GM03348 (cell line): ENCODE measurements at places on chromosomes 3 and 15.

DNA sequence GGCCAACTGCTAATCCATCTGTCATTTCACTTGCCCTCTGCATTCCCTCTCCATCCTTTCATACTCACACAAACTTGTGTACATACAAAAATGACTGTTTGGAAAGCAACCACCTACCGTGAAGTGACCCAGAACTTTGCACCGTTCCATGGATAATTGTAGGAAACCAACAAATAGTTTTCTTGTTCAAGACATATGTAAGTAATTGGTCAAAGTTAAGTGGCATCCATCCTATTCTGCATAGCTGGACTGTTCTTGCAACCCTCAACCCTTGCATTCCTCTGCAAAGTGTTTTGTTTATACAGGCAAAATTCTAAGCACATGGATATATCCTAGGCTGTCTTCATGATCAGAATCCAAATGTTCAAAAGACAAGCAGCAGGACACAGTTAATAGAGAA, 592.5 kb downstream of the MECOM start:
- peak; percentile 52 for DNase-seq

GRCh38 chr15:68230157-68231100, 901 bp upstream of the CLN6 start:
- DNase-seq = no peak

DNA sequence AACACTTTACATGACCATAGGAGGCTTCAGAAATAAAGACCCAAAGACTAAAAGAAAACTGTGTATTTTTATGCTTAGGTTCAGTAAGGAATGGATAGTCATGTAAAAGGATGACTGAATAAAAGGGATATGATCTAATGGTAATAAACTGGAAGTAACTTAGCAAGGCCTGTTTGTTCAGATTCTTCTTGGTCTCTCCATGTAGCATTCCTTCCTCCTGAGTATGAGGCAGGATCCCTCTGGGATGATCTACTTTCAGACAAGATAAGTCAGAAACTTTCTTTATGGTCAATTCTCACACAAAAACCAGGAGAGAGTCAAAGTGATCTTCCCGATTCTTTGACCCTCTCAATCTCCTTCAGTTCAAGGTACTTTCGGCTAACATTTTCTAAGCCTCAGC, 340.8 kb upstream of the DCBLD2 start:
- peak; percentile 18 for DNase-seq

DNA sequence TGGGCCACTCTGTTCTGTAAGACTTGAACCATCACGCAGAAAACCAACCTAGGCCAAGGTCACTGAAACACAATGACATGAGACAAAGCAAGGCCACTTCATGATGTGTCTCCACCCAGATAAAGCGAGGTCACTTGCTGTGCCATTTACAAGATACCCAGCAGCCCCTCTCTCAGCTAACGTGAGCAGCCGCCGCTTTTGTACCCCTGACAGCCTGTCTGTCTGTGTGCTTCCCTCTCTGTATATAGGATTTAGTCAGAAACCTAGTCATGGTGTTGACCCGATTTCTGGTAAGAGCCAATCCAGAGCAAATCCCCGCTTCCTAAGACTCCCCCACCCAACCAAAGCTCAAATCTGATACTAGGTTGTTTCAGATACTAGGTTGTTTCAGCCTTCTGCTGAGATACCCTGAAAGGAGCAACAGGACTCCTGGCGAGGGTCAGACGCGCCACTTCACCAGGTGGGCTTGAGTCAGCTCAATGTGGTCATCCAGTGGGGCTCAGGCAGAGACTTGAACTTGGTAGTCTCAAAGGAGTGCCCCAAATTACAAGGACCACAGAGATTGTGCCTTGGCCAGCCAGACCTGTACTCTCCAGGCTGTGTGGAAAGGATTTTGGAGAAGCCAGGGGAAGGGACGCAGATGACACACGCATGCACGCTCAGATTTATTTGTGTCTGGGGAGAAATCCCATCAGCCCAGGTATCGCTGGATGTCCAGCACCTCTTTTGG, 3.1 kb upstream of the ZXDC start:
- no peak for DNase-seq

GRCh38 chr3:38031022-38031994, 1.9 kb upstream of the PLCD1 start:
- peak; percentile 79 for DNase-seq

GRCh38 chr15:82587805-82588204, 47.5 kb upstream of the RPS17 start:
- DNase-seq = no peak

- DNase-seq = no peak
Measured at GRCh38 chr3:61184956-61185355, 66.3 kb downstream of the FHIT start.

DNA sequence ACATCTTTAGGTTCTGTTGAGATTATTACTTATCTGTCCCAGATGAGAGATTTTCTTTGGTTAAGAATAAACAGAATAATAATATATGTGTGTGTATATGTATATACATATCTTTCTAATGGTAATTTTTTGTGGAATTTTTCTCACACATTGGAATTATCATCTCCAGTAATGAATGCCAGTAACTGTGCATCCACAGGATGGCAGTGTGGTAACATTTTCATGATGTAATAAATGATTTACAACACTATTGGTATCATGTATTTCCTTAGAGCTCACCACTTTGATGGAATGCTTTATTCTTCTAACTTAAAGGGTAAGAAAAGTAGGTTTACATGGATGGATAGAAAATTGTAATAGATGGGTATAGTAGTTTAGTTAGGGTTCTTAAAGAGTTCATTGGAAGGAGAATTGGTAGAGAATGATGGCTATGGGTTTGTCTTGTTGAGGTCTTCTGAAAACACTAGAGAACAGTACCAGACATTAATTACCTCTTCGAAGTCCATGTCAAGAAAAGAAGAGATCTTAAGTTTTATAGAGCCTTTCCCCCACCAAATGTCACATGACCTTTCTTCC, 78.1 kb downstream of the STT3B start:
- DNase-seq = peak; percentile 51

- no peak for DNase-seq
Measured at GRCh38 chr15:75446151-75446550, 5.3 kb downstream of the SIN3A start.

DNA sequence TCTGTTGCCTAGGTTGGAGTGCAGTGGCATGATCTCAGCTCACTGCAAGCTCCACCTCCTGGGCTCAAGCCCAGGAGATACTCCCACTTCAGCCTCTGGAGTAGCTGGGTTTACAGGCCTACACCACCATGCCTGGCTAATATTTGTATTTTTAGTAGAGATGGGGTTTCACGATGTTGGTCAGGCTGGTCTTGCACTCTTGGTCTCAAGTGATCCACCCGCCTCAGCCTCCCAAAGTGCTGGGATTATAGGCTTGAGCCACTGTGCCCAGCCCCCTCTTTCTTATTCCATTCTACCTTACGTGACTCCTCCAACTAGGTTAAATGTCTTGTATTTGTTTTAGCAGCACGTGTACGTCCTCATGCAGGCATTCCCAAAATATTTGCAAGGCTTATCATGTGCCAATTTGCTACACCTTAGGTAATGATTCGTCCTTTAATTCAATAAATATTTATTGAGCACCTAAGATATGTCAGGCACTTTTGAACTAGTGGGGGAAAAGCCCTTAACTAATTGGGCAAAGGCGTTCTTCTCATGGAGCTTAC, 14.9 kb upstream of the MAGI1 start:
- no peak for DNase-seq

GRCh38 chr3:56868706-56869105, 67.0 kb upstream of the ARHGEF3 start:
- no peak for DNase-seq

- no peak for DNase-seq
Measured at GRCh38 chr3:136916223-136916622, 41.6 kb upstream of the IL20RB start.

DNA sequence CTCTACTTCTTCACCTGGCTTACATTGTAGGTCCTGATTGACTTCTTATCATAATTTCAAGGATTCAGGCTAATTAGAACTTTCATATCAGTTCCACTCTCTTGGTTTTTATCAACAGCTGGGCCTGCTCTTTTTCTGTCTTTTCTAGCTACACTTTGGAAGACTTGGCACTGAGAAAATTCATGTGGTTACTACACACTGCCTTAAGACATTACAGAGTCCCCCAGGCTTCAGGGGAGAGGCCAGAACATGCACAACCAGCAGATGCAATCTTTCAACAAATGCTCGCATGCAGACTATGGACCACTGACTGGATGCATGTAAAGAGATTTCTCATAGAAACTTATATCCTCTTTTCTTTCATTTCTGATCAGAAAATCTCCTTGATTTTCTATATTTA, 423.5 kb downstream of the TUSC7 start:
- DNase-seq = no peak

DNA sequence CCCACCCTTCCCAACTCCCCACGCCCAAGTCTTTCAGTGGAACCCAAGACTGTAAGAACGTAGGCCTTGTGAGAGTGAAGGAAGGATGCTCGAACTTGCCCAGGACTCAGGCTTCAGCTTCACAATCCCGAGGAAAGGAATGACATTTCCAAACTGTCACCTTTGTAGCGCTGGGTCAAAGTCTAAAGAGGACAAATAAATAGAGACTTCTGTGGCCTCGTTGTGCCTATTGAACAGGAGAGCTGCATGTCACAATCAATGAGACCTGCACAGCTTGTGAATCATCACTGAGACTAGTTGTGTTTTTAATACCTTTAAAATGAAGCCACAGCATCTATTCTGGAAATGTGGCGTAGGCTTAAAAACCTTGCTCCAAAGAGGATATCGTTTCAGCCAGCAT, 222.8 kb upstream of the ST8SIA2 start:
- no peak for DNase-seq

DNA sequence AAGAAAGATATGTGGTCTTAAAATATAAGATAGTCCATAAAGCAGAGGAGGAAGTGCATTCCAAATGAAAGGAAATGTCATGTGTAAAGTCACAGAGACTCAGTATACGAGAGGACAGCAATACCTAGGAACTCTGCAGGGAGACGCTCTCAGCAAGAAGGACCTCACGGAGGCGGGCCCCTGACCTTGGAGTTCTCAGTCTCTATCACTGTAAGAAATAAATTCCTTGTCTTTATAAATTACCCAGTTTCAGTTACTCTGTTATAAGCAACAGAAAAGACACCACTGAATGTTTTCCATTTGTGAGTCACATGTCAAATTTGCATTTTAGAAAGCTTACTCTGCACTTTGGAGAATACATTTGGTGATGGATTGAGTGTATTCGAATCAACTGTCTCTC, 140.6 kb downstream of the GBE1 start:
- no peak for DNase-seq

DNA sequence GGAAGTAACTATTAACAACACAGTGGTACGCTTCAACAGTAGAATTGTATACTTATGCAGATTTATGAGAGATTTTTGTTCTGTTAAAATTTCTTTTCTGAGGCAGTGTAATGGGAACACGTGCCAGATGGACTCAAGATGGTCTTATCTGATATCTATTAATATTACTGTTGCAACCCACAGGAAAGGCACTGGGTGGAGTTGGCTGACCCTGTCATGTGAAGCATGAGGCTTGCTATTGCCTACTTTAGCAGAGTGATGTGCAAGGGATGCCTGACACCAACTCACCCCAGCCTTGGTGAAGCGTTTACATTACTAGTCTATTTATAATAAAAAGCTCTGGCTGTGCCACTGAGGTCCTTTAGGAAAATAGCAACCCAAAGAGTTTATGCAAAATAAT, 19.8 kb upstream of the ARNT2 start:
- no peak for DNase-seq

DNA sequence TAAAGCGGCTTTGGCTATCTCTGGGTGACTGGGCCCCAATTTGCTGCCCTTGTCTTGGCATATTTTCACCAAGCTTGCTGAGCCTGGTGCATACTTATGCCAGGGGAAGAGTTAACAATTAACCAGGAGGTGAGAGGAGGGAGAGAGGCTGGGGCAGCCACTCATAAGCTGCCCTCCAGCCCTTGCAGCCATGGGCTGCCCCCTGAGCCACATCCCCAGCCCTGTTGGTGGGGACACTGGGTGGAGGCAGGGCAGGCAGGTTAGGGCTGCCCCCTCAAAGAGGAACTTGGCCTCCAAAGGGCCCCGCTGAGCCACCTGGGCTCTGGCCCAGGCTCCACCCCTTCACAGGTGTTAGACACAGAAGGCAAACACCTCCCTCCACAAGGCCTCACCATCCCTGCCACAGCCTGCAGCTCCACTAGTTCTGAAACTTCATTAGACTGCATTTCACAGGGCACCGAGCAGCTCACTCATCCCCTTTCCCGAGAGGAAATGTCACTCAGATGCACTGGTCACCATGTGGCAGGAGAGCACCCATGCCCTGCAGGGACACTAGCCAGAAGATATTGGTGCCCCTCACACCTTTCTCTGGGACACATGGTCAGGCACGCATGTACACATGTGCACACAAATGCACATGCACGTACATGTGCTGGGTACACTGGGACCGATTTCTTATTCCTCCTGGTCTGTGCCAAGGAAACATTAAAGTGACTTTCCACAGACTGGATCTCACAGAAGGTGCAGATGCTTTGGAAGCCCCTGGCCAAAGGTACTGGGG, 20.2 kb downstream of the AMOTL2 start:
- DNase-seq = no peak

- DNase-seq = no peak
Measured at GRCh38 chr15:97976766-97977503, 16.4 kb downstream of the ARRDC4 start.

GRCh38 chr15:40290918-40291574, 8.2 kb upstream of the ANKRD63 start:
- DNase-seq = peak; percentile 86

DNA sequence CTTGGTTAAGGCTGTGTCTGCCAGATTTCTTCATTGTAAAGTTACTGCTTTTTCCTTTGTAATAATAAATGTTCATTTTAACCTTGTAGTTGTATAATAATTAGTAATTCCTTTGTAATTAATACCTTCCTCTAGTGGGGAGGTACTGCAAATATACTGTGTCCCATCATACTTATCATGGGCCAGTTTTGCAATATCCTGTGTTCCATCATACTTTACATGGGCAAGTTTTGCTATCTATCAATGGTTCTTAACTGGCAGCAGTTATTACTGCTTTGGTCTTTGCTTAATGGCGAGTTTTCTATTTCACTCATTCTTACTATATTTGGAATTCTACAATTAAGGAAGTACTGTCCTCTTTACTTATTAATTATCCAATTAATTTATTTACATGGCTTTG, 10.6 kb downstream of the ATP2C1 start:
- DNase-seq = no peak

DNA sequence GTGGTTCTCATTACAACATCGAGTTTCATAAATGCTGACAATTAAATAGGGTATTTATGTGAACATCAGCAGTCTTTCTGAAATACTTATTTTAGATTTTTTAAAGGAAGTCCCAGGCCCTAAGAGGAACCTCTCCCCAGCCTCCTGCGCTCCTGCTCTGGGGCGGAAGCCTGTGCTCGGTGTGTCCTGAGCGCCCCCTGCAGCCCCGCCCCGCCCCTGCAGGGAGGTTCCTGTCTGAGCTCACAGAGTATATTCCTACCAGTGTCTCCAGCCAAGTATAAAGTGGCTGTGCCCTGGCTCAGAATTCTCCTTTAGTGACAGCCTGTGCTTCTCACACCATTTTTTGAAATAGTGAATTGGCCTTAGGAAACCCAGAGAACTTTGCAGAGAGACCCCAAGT, 567.9 kb downstream of the GOLGA6L6 start:
- no peak for DNase-seq
